Thymus (tissue), 14 donors: ENCODE measurements at places on chromosomes 16 and 17.

- DNase-seq = no peak
Measured at GRCh38 chr17:81179861-81180260, 13.8 kb upstream of the AATK start.

DNA sequence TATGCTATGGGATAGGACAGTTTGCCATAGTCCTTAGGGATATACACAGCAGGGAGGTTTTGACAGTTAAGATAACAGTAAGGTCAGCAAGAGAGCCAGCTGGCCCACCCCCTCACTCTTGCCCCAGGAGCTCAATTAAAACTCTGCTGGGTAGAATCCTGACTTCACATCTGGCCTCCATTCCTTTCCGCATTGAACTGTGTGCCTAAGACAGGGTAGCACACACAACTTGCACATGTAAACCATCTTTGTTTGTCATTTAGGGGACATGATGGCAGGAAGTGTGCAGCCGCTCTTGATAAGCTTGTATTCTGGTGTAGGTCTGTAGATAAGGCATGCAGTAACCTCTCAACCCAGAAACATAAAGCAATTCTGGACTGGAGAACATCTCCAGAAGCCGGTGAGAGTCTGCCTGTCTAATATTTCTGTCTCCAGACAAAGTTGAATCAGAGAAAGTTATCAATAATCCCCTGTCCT, 5.2 kb downstream of the MINK1 start:
- no peak for DNase-seq

DNA sequence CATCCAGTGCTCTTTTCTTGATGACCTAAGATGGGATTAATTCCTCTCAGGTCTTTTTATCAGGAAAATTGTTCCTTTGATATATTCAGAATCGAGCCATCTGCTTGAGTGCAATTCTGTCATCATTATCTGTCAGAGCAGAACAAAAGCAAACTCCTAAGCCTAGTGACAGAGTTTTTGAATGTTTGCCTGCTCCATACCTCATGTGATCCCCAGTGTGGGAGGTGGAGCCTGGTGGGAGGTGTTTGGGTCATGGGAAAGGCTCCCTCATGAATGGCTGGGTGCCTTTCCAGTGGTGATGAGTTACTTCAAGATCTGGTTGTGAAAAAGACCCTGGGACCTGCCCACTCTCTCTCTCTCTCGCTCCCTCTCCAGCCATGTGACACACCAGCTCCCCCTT, 628.2 kb downstream of the CDH11 start:
- DNase-seq = no peak

DNA sequence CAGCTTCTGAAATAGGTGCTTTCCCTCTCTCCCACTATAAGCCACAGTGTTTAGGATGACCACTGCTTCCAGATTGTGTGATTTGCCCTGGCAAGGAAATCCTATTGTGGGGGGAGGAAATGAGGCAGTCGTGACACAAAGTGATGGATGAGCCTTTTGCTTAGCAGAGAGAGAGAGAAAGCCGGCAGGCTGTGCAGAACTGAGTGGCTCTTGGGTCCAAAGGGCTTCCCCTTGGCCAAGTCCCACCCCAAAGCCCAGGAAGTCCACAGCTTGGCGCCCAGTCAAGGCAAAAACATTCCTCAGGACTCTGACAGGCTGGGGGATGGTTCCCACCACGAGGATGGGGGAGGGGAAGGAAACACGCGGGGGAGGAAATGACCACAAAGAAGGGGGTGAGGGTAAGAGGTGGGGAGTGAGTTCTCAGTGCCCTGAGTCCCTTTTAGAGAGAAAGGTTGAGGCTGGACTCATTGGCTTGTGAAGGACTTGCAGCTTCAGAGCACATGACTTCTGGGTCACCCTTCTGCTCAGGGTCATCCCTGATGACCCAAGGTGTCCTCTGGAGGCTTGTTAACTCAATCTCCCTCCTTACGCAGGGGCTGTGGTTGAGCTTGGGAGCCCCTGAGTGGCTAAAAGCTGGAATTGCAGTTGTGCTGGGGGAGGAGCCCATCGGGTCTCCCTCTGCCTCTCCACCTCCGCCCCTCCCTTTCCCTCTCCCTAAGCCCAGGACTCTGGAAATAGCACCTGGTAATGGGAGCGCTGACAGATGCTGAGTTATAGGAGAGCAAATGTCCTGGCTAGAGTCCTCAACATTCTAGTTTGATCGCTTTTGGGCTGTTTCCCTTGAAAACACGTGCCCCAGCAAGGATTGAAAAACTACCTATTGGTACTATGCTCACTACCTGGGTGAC, 10.3 kb upstream of the MSL1 start:
- peak; percentile 79 for DNase-seq

- no peak for DNase-seq
Measured at GRCh38 chr16:85329059-85329812, 217.0 kb upstream of the CIBAR2 start.

DNA sequence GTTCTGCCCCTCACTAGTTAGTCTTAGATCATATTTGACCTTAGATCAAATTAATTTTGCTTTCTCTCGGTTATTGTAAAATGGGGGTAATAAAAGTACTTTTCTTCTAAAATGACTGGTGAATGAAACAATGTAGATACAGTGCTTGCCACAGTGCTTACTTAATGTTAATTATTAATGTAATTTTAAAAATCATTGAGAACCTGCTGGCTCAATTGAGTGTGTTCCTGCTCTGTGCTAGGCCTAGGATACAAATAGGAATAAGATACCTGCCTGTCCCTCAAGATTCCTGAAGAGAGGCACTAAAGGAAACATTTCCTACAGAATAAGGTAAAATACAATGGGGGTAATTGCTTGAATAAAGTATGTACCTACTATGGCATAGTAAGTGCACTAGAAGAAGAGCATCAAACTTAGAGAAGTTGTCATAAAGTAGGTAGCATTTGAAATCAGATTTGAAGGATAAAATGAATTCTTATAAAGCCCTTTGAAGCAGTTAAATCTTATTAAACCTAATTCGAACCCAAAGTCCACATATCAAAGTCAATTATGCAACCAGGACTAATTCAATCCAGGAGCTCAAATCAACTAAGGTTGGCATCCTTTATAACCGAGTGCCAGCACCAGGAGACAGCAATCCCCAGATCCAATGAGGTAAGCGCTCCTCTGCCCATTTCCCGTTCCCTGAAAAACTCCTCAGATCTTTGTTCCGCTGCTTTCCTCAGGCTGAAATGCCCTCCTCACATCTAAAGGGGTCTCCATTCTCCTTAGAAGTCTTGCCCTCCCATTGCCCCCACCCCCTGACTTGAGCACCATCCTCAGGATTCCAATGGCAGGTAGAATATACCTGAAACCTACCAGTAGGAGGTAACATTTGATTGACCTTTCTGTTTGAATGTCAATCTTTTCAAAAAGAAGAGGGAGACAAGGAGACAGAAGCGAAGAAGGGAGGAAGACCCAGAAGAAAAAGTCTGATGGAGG, 2.4 kb upstream of the MED13 start:
- DNase-seq = no peak

GRCh38 chr16:23901178-23902033, 65.6 kb downstream of the PRKCB start:
- DNase-seq = peak; percentile 27

GRCh38 chr17:6675201-6675825, 23.8 kb downstream of the C17orf100 start:
- DNase-seq = no peak

GRCh38 chr17:4919511-4920047, 12.5 kb upstream of the GP1BA start:
- DNase-seq = no peak

DNA sequence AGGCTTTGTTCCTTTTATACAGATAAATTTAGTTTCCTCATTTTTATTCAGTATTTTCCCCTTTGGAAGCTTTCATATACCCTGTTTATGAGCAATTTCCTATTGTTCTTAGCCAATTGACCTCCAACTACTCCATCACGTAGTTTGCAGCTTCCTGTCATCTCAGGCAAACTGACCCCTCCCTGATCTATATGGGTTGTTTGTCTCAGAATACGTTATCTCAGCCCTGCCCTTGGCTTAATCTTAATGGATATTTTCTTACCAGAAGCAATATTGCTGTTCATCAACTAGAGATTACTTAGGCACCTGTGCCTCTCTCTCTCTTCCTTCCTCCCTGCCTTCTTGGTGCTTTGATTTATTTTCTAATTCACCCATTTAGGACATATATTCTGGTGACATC, 81.2 kb downstream of the ZNF18 start:
- no peak for DNase-seq
